ENCODE measurements at places on chromosomes 12 and 14.

- DNase-seq = no peak
Observed at GRCh38 chr12:5094551-5094950, 50.9 kb downstream of the KCNA5 start.

GRCh38 chr12:57139796-57140649 lies 7.4 kb downstream of the LRP1-AS start:
- no peak for DNase-seq

DNA sequence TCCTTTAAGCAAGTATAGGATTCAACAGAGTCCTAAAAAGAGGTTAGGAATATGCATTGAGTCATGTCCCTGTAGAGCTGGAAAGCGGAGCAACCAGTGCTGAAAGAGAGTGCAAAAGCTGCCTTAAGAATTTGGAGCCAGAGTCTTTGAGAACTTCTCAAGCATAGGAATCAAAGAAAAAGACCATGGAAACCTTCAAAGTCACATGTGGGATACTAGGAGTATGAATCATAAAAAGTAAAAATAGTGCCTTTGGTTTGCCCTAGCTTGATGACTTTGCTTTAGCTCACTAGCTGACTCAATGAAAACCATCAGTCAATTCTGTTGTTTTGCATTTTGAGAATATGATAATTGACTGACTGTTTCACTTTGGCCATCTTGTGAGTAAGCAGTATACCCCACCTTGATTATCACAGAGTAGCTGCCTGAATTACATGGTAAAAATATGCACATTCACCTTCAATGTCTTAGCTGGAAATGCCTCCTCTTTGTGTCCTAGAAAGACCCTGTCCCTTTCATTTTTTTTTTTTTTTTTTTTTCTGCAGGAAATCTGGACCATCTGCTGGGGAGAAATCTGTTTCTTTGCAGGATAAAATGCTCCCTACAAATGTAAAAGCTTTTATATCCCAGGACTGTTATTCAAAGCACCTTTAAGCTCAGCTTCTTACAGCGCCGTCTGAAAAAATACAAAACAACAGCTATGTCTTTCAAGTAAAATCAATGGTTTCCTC lies 248.6 kb upstream of the KRR1 start:
- DNase-seq = no peak

- no peak for DNase-seq
Observed at GRCh38 chr14:31592631-31593030, 31.4 kb downstream of the NUBPL start.

GRCh38 chr12:65877836-65878235 lies 53.6 kb downstream of the HMGA2 start:
- no peak for DNase-seq

DNA sequence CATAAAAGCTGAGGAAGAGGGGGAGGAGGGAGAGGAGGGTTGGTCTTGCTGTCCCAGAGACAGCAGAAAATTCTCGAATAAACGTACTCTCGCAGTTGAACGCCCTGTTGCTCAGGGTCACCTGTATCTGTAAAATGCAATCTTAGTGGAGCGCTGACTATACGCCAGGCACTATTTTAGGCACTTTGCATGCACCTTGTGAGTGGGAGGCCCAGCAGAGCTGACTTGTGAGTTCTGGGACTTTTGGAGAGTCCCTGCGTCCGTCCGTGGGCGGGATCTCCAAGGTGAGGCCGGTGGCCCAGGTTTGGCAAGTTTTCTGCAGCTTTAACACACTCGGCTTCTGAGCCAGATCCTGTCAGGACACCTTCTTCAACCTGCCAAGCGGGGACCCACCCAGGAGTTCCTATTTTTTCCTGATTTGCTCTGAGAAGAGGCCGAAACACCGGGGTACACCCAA lies 32.5 kb upstream of the PLEKHG6 start:
- no peak for DNase-seq
